Lung (tissue), 17 donors: ENCODE measurements at places on chromosomes 6 and 20. TPM values are rescaled to one million over a fixed set of nuclear protein-coding genes. Genes with fewer than 3 reads are reported as not detected.

DNA sequence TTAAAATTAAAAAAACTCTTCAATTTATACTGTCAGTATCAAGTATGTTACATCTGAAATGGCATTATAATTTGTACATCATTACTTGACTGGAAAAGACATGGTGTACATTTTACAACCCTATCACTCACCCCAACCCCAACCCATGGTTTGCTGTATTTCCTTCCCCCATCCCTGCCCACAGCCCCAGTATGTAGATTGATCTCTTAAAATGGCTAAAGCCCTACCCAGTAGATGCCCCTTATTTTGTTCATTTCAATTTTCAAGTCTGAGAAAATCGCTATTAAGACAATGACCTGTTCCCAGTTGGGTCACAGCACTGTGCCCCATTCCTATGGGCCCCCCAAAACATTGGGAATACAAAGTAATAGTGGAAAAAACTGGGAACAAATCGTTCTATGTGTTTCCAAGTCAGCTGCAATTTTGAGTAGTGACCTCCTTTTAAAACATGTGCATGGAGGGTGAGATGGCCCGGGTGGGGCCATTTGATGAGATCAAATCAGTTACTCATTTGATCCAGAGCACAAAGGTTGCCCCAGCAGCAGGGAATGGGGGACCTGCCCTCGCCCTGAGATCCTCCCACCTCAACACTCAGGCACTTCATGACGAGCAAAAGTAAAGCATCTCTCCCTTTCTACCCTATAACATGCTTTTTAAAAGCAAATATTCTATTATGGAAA is 13.3 kb downstream of the EZR start:
- no peak overlapping the region for H3K4me3 ChIP-seq
- no peaks in the 10 kb centered on the region for H3K27me3 ChIP-seq
- peaks cover 8% of the 10 kb centered on the region for H3K36me3 ChIP-seq
- peaks cover 13% of the 10 kb centered on the region for H3K4me1 ChIP-seq
- no peak for DNase-seq

FGD2 gene
- total RNA-seq: 76.7 TPM

GRCh38 chr20:36644032-36644705 is 1.8 kb downstream of the SLA2 start:
- no peak overlapping the region for H3K4me3 ChIP-seq
- H3K27me3 ChIP-seq: no peaks in the 10 kb centered on the region
- H3K27ac ChIP-seq: no peak overlapping the region

DNA sequence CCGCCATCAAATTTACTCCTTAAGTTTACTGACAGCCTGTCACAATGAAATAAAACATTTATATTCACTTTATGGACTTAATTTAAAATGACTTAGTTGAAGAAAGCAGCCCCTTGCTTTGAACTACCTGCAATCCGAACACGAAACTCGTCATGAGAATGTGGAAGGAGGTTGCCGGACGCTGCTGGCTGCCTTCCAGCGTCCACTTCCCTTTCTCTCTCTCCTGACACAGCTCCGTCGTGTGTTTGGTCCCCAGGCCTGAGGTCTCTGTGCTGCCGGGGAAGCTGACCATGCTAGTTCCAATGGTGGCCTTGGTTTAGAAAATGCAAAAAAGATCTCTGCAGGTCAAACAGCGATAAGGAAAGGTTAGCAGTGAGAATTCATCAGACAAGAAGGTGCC is 519.7 kb downstream of the CDH26 start:
- no peaks in the 10 kb centered on the region for H3K36me3 ChIP-seq
- DNase-seq: peak; percentile 83
- H3K27ac ChIP-seq: no peak overlapping the region
- peaks cover 2% of the 10 kb centered on the region for H3K4me1 ChIP-seq
- no peaks in the 10 kb centered on the region for H3K27me3 ChIP-seq

DNA sequence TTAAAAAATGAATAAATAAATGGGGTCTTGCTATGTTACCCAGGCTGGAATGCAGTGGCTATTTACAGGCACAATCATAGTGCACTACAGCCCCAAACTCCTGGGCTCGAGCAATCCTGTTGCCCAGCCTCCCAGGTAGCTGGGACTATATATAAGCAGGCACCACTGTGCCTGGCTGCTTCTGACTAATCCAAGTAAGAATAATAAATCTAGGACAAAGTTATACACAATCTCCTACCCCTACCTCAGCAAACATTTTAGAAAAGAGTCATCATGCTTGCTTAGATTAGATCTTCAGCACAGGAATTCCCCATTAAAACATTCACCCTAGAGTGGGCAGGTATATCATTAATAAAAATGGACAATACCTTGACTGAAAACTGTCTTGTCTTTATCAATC is 124.6 kb downstream of the REV3L start:
- no peaks in the 10 kb centered on the region for H3K27me3 ChIP-seq
- no peak overlapping the region for H3K4me3 ChIP-seq
- no peak overlapping the region for H3K27ac ChIP-seq

DNA sequence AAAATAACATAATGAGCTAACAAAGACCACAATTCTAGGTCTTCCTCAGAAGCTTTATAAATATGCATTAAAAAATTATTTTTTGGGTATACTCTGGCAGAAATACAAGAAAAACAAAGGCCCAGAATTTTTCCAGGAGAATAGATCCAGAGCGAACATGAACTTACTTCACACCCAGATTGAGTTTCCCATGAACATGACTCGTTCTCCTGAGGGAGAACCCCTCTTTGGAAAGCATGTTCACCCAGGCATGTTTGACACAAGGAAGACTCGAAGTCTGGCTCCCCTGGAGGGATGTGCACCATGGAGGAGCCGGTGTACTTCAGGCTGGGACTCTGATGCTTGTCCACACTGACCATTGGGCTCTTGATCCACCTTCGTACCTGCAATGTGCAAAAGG is 56.1 kb downstream of the SGK1 start:
- no peak for DNase-seq
- H3K27me3 ChIP-seq: no peaks in the 10 kb centered on the region
- H3K4me3 ChIP-seq: no peak overlapping the region
- H3K36me3 ChIP-seq: no peaks in the 10 kb centered on the region

- no peak for DNase-seq
- no peaks in the 10 kb centered on the region for H3K4me1 ChIP-seq
- H3K36me3 ChIP-seq: no peaks in the 10 kb centered on the region
- no peak overlapping the region for H3K27ac ChIP-seq
- no peaks in the 10 kb centered on the region for H3K27me3 ChIP-seq
Measured at GRCh38 chr20:3107464-3108025, 23.0 kb upstream of the AVP start.

TNNC2 gene
- total RNA-seq: 0.54 TPM

KIF13A gene
- 97.4 TPM for total RNA-seq

- no peaks in the 10 kb centered on the region for H3K36me3 ChIP-seq
- H3K4me1 ChIP-seq: peaks cover 38% of the 10 kb centered on the region
Measured at GRCh38 chr6:3349388-3350251, 90.9 kb downstream of the PSMG4 start.

- no peaks in the 10 kb centered on the region for H3K27me3 ChIP-seq
- no peak for DNase-seq
- H3K36me3 ChIP-seq: no peaks in the 10 kb centered on the region
- H3K27ac ChIP-seq: peak overlapping the region; percentile 54
- no peak overlapping the region for H3K4me3 ChIP-seq
Measured at GRCh38 chr20:4060856-4061695, 45.7 kb upstream of the RNF24 start.

SLA2 gene
- total RNA-seq: 1.8 TPM

MOG gene
- total RNA-seq: not detected

- no peak overlapping the region for H3K4me3 ChIP-seq
- H3K27ac ChIP-seq: no peak overlapping the region
- peaks cover 2% of the 10 kb centered on the region for H3K27me3 ChIP-seq
Measured at GRCh38 chr20:42589976-42590639, 599.6 kb downstream of the PTPRT start.

DNA sequence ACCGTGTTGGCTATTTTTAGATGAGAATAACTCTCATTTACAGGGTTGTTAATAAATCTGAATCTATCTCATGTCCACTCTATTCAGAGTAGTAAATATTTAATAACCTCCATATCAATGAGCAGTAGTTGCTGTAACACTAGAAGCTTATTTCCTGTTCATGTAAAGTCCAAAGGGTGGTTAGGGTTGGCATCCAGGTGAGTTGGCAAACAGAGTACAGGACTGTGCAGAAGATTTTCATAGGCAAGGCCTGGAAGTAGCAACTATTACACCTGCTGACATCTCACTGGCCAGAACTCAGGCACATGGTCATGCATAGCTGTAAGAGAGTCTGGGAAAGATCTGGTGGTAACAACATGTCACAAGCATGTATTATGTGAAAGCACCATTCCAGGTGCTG is 147.5 kb downstream of the PHF3 start:
- H3K27ac ChIP-seq: no peak overlapping the region
- no peaks in the 10 kb centered on the region for H3K36me3 ChIP-seq
- no peaks in the 10 kb centered on the region for H3K4me1 ChIP-seq
- H3K4me3 ChIP-seq: no peak overlapping the region
- no peaks in the 10 kb centered on the region for H3K27me3 ChIP-seq
- DNase-seq: no peak

GRCh38 chr20:41446456-41446855 is 79.8 kb upstream of the EMILIN3 start:
- no peak overlapping the region for H3K4me3 ChIP-seq
- H3K36me3 ChIP-seq: peaks cover 49% of the 10 kb centered on the region
- no peaks in the 10 kb centered on the region for H3K4me1 ChIP-seq
- no peaks in the 10 kb centered on the region for H3K27me3 ChIP-seq
- H3K27ac ChIP-seq: no peak overlapping the region

DNA sequence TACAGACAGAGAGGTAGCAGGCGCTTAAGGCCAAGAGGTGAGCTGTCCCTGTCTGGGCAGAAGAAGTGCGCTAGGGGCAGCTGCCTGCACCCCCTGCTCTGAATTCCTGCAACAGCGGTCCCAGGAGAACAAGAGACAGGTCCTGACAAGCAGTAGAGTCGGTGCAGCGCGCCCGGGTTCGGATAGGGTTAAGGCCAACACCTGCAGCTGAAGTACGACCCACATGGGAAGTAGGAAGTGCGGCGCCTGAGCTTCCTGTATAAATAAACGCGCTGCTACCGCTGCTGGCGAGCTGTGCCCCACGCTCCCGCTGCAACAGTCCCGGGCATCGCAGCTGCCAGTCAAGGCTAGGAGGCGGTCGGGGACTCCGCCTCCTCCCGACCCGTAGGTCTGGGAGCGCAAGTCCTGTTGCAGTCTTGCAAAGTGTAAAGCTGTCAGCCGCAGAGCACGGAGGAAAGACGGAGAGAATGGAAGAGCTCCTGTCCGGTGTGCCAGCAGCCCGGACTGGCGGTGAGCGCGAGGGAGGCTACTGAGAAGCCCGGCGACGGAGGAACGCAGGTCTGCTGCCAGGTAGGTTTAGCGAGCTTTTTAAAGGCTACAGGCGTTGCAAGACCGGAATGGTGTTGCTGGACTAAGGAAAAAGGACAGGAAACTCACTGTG is at the start of gene RNF144B:
Gene RNF144B, plus strand, starts transcription at position 290 of the 661 bp plus-strand sequence. CDS start 12,185 bp downstream, outside the sequence.
- H3K36me3 ChIP-seq: no peaks in the 10 kb centered on the region
- peak within 1 kb of the TSS; percentile 88 for H3K4me3 ChIP-seq
- peak within 1 kb of the TSS; percentile 85 for H3K27ac ChIP-seq
- H3K4me1 ChIP-seq: peaks cover 5% of the 10 kb centered on the region
- H3K27me3 ChIP-seq: peaks cover 15% of the 10 kb centered on the region
- DNase-seq: peak; percentile 85

DNA sequence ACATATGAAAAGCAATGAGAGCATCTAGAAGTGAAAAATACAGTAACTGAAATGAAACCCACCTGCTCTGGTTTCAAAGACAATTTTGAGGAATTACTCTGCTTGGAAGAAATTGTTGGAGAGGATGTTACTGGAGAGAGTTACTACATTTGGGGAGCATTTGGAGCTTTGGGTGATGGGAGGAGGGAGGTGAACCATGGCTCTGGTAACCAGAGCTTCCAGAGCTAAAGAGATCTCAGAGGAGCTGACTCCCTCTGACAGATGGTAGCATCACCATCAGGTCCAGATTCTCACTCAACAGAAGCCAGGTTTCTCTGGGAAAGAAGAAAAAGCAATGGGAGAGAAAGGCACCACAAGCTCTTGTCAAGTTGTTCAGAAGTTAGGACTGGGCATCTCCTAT is 42.2 kb upstream of the SMAP1 start:
- H3K4me3 ChIP-seq: no peak overlapping the region
- DNase-seq: no peak
- H3K36me3 ChIP-seq: no peaks in the 10 kb centered on the region
- no peak overlapping the region for H3K27ac ChIP-seq

GRCh38 chr20:61445741-61446140 is 193.7 kb downstream of the CDH4 start:
- H3K36me3 ChIP-seq: no peaks in the 10 kb centered on the region
- H3K27ac ChIP-seq: no peak overlapping the region
- DNase-seq: no peak
- H3K27me3 ChIP-seq: no peaks in the 10 kb centered on the region
- H3K4me3 ChIP-seq: no peak overlapping the region

- peak; percentile 94 for DNase-seq
- peak within 1 kb of the TSS; percentile 96 for H3K27ac ChIP-seq
- H3K4me3 ChIP-seq: peak within 1 kb of the TSS; percentile 92
- peaks cover 7% of the 10 kb centered on the region for H3K27me3 ChIP-seq
- peaks cover 5% of the 10 kb centered on the region for H3K36me3 ChIP-seq
Measured at GRCh38 chr6:75243333-75244062, at the start of gene COX7A2. TSS of gene COX7A2 (minus strand) at chr6:75243801. CDS start at chr6:75243734, 67 bp downstream.

GRCh38 chr6:46940433-46941226 is 18.9 kb upstream of the ADGRF5 start:
- peaks cover 21% of the 10 kb centered on the region for H3K4me1 ChIP-seq
- peak; percentile 81 for DNase-seq
- H3K27ac ChIP-seq: no peak overlapping the region

GRCh38 chr6:39979461-39980328 is 45.4 kb upstream of the MOCS1 start:
- H3K4me3 ChIP-seq: no peak overlapping the region
- no peak for DNase-seq
- H3K27me3 ChIP-seq: no peaks in the 10 kb centered on the region
- peaks cover 15% of the 10 kb centered on the region for H3K4me1 ChIP-seq
- no peak overlapping the region for H3K27ac ChIP-seq
- H3K36me3 ChIP-seq: no peaks in the 10 kb centered on the region

DNA sequence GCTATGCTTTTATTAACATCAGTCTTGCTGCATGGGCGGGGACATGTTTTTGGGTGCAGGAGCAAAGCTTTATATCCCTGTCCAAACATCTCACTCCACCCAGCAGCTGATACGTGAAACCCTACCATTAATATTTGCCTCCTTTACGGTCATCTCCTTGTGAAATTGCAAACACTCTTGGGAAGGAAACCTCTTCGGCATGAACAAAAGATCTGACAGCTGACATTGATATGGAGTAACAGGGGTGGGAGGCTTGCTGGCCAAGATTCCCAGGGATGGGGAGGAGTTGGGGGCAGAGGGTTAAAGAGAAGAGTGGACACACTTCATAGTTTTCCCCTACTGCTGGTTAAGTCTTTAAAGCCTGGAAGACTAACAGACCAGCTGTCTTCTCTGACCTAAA is 22.2 kb upstream of the VEGFA start:
- no peak overlapping the region for H3K27ac ChIP-seq
- no peaks in the 10 kb centered on the region for H3K27me3 ChIP-seq
- no peak for DNase-seq
- H3K4me3 ChIP-seq: no peak overlapping the region
- H3K36me3 ChIP-seq: no peaks in the 10 kb centered on the region

- H3K36me3 ChIP-seq: peaks cover 31% of the 10 kb centered on the region
- no peaks in the 10 kb centered on the region for H3K27me3 ChIP-seq
- no peak overlapping the region for H3K4me3 ChIP-seq
Measured at GRCh38 chr20:37994512-37994911, 38.7 kb downstream of the TTI1 start.

- H3K4me3 ChIP-seq: no peak overlapping the region
- no peak for DNase-seq
- H3K27ac ChIP-seq: no peak overlapping the region
- H3K36me3 ChIP-seq: no peaks in the 10 kb centered on the region
- H3K4me1 ChIP-seq: no peaks in the 10 kb centered on the region
Measured at GRCh38 chr20:46751856-46752255, 42.4 kb downstream of the SLC2A10 start.
